Activated CD4-positive, alpha-beta memory T cell treated with anti-CD3 and anti-CD28 coated beads for 36 hours (primary cell): ENCODE measurements at places on chromosomes 1 and 21. TPM values are rescaled to one million over a fixed set of nuclear protein-coding genes. Genes with fewer than 3 reads are reported as not detected.

Gene DPYD
- 11.8 TPM for total RNA-seq

Gene KCNE2
- total RNA-seq, result not detected

Gene LHX8
- total RNA-seq, result not detected

Gene SMPDL3B
- total RNA-seq, result 0.36 TPM

Gene IL20
- not detected for total RNA-seq
